ENCODE measurements at places on chromosomes 7 and 10.

DNA sequence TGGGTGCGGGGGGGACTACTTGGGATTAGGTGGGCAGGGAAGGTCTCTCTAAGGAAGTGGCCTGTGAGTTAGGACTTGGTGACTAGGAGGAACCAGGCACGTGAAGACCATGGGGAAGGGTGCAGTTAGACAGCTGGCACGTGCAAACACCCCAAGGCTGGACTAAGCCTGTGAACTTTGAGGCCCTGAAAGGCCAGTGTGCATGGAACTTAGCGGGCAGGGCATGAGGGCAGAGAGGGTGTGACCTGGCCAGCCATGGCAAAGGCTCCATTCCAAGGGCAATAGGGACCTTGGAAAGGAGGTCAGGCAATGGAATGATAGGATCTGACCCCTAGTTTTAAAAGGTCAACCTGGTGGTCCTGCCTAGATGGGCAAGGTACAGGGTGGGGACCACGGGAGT, 158.4 kb upstream of the PCBD1 start:
- DNase-seq: no peak

- peak; percentile 85 for DNase-seq
Observed at GRCh38 chr7:12728192-12728538, 40.7 kb downstream of the ARL4A start.

DNA sequence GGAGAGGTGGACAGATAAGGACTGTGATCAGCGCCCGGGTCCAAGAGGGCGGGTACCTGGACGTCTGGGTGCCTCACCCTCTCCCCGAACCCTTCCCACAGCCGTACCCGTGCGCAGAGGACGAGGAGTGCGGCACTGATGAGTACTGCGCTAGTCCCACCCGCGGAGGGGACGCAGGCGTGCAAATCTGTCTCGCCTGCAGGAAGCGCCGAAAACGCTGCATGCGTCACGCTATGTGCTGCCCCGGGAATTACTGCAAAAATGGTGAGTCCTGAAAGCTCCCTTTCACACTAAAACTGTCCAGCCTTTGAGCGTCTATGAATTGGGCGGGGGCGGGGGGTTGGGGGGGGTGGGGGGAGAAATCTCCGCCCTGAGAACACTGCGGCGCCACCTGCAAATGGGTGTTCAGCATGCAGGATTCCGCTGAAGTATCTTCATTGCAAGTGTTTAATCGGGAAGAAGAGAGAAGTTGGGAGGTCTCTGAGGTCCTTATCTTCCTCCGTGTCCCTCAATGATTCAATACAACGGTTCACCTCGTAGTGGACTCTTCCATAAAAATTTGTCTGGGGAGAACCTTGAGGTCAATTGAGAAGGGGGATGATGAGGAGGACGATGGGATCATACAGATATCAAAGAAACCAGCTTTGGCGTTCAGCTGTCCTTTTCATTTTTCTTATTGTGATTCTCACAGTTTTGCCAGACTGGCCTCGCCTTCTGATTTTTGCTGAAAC, 906 bp downstream of the DKK1 start:
- no peak for DNase-seq

DNA sequence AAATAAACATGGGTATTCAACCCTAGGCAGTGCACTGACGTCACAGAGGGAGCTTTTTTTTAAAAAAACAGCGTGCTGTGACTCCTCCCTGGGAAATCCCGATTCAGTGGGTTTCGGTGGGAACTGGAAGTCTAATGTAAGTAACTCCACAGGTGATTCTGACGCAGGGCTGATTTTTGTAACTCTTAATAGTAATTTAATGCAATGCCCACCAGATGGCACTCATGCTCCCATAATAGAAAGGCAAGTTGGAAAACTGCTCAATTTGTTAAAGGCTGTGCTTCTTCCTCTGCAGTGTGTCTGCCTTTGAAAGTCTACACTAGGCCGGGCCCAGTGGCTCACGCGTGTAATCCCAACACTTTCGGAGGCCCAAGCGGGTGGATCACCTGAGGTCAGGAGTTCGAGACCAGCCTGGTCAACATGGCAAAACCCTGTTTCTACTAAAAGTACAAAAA, 10.9 kb upstream of the RSU1 start:
- peak; percentile 82 for DNase-seq

DNA sequence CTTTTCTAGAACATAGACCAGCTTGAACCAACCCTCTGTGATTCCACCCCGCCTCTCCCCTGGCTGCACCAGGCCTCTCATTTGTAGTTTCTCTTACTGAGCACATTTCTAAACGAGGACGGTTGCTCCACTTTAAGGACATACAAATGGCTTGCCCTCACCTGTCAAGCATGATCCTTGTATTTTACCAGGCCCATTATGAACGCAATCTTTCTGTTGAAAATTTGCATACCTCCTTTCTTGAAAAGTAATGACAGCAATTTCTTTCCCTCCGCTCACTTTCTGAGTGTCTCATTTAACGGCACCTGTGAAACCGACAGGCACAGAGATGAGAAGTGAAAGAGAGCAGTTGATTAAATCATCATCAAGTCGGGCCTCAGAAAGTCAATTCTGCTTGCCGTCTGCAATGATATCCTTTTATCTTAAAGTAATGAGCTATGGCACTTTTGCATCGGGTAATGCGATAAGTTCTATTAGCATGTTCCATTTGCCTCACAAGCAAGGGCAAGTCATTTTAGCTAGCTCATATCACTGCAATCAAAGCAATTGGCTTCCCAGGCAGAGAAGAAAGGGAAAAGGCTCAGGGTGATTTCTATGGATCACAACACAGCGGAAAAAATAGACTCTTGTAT, 705.6 kb upstream of the GALNT17 start:
- DNase-seq: no peak

DNA sequence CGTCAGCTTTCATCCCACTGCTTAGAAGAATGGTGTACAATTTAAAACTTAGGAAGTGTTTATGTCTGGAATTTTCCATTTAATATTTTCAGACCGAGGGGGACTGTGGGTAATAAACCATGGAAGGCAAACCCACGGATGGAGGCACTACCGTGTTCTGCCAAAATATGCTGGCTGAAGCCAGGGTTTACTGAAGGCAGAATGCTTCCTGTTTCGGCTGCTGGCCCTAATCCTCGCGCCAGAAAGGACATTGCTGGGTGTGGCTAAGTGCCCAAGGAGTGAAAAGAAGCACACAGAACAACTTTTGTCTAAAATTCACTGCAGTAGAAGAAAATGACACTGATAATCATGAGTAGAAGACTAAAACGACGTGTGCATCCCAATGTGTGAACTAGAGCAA, 32.3 kb downstream of the PITRM1 start:
- no peak for DNase-seq

DNA sequence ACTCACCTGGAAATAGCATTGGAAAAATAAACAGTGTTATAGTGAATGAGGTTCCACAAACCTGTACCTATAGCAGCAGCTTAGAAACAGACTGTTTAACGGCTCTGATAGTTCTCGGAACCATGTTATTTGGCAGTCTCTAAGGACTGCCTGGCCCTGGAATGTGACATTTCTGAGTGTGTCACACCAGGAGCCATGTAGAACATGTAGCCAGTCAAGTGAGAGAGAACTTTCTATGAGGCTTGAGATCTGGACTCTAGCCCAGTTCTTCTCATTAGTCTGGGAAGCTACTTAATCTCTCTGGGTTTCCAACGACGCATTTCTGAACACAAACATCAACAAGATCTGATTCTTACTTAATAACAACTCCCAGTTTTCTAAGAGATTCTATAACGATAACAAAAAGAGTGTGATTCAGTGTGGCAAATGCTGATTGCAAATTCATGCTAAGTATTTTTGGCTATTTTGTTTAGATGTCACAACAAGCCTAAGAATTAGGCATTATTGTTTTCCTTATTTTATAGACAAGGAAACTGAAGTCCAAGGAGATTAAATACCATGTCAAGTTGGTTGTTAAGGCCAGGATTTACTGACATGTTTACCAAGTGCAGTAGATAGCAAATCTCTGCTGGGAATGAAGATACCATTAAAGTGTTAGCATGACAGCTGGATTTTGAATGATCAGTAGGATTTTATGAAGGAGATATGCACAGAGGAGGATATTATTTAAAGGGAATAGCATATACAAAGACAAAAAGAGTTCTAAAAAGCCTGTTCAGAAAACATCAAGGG, 47.2 kb downstream of the APBB1IP start:
- no peak for DNase-seq

- DNase-seq: no peak
Observed at GRCh38 chr7:51256209-51256781, 60.3 kb downstream of the COBL start.

DNA sequence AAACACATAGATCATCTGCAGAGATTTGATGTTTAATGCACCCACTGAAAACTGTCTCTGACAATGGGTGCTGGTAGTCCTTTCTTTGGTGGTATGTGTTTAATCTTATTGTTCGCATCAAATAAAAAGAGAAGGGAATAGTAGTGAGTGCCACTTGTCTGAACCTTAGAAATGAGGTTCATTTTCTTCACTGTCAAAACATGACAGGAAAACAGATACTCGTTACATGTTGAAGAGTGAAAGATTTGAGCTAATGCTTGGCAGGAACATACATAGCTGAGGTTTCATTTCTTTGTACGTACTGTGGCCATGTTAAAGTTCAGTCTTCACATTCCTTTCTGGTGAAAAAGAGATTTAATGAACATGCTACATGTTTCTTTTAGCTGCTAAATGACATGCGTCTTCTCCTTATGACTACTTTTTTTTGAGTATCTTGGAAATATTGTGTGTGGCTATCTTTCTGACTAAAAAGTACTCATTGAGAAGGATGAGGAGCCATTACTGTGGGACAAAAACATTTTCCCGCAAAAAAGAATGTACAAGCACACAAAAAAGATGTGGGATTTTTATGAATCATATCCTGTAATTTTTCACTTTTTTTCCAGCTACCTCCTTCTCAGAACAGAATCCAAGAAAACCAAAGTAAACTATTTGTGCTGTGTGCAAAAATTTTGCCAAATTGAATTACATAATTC, 108.0 kb downstream of the TWIST1 start:
- no peak for DNase-seq

DNA sequence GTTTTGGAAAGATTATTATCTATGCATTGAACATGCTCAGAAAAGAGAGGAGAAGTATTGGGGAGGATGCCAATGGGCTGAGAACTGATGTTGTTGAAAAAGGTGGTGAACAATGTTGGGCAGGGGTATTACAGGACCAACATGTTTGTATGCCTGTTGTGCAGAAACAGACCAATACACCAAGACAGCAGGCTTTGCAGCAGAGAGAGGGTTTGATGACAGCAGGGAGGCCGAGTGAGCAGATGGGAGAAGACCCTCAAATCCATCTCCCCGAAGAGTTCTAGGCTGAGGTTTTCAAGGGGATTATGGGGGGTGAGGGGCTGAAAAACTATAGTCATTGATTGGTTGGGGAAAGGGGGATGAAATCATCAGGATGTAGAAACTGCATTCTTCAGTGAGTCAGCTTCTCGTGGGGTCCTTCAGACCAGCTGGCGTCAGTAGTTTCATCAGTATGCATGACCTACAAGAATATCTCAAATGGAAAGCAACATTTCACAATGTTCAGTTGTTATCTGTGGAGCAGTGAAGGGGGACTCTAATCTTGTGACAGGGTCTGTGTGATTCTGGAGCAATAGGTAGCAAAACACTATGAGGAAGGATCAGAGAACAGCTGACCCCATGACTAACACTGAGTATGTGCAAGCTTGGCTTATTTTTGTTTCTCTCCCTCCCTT, 167.8 kb downstream of the BAMBI start:
- DNase-seq: no peak

DNA sequence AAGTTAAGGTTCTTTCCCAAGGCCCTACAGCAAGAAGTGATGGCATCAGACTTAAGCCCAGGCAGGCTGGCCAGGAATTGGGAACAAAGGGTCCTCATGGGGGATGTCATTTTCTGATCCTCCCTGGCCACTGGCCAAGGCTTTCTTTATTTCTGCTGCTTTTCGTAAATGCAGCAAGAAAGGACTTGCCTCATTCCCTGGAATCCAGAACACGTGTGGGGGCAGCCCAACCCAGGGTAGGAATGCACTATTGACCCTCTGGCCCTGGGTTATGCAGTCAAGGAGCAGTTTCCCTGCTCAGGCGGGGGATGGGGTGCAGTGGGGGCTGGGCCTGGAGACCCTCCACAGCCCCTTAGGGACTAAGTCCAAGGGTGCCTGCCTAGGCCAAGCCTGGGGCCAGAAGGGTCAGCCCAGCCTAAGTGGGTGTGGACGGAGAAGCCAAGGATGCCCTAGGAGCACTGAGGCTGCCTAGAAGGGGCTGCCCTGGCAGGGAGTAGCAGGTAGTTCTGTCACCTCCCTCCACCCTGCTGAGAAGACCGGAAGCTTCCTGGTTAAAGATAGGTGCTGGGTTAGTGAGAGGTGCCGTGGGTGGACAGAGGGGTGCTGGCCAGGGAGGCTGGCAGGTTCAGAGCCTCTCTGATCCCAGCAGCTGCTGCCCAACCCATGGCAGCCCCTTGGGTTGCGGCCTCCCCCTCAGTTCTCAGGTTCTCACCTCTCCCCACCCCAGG, 179.2 kb downstream of the SH3PXD2A start:
- DNase-seq: no peak

DNA sequence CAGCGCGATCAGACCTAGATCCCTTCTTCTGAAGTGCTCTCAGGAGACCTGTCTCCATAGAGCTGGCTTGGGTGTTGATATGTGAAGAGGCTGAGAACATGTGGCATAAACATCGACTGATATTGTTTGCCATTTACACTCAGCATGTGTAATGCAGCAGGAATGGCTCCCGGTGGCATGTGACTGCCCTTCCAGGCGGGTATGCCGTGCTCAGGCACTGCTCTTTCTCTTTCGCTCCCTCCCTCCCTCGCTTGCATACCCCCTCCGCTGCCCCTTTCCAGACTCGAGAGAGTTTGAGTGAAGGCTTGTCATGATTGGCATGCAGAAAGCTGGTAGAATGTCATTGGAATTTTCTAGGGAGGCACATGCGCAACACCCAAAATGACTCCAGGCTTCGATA, 107.3 kb upstream of the PDCD4 start:
- DNase-seq: no peak

- no peak for DNase-seq
Observed at GRCh38 chr7:110944966-110945644, 145.8 kb upstream of the LRRN3 start.

DNA sequence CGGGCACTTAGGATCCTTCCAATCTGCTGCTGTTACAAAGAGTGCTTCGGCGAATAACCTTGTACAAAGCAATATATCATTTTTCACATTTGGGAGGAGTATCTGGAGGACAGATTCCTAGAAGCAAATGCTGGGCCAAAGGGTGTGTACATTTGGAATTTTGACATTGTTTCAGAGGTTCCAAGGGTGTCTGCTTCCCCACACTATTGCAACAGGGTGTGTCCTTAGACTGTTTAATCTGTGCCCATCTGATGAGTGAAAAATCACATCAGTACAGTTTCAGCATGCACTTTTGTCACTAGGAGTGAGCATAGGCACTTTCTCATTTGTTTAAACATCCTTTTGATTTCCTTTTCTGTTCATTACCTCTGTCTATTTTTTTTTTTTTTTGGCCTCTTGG, 8.6 kb upstream of the ELFN1 start:
- no peak for DNase-seq

DNA sequence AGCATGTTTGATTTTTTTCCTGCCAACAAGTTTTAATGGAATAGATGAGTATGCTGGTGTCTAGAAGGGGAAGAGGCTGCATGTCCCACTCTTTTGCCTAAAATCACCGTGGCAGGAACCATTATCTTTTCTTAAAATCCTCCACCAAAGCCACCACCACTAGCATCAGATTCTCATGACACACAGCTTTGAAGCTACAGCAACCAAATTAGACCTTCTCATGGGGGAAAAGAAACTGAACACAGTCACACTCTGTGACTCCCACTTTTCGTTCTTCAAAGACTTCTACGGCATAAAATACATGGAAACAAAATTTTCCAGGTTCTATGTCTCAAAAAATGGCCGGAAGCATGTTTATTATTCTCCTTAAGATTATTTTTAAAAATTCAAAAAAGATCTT, 81.8 kb downstream of the SGMS1 start:
- no peak for DNase-seq

- no peak for DNase-seq
Observed at GRCh38 chr7:2926120-2926895, 82.2 kb upstream of the GNA12 start.

Measured in KBM-7 (cell line).